ENCODE measurements at places on chromosomes 7 and 10. TPM values are rescaled to one million over a fixed set of nuclear protein-coding genes. Genes with fewer than 3 reads are reported as not detected.

DNA sequence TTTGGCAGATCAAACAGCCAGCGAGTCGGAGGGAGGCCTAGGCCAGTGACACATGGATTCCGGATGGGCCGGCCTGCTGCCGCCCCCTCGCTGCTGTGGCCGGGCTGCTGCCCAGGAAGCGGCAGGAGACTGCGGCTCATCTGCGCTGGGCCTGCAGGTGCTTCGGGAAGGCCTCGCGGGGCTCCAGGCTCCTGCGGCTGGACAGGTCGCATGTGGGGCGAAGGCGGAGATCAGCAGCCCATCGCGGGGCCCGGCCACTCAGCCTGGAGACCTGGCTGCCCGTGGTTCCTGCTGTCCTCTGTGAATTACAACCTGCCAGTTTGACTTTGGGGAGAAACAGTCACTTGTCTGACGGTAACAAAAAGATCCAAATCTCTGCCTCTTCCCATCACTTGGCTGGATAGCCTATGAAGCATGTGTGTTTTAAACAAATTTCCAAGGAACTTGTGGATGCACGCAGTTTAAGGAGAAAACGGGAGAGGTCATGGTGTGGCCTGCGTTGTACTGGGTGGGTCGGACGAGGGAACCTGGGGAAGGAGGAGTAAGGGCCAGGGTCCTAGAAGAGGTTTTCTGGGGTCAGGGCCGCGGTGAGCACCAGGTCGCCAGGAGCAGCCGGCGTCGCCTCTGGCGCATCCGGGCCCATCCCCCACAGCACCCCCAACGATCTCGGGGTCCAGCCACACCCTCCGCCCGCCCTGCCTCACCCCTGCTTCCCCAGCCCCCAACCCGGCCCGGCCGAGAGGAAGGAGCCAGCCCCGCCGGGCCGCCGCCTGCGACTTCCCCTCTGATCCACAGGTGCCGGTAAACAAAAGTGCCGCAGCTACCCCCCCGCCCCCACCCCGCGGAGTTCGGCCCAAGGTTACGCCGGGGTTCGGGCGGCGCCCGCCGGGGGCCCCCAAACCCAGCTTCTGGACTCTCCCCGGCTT lies 1.6 kb downstream of the SPOCK2 start:
- DNase-seq, result peak; percentile 63

DNA sequence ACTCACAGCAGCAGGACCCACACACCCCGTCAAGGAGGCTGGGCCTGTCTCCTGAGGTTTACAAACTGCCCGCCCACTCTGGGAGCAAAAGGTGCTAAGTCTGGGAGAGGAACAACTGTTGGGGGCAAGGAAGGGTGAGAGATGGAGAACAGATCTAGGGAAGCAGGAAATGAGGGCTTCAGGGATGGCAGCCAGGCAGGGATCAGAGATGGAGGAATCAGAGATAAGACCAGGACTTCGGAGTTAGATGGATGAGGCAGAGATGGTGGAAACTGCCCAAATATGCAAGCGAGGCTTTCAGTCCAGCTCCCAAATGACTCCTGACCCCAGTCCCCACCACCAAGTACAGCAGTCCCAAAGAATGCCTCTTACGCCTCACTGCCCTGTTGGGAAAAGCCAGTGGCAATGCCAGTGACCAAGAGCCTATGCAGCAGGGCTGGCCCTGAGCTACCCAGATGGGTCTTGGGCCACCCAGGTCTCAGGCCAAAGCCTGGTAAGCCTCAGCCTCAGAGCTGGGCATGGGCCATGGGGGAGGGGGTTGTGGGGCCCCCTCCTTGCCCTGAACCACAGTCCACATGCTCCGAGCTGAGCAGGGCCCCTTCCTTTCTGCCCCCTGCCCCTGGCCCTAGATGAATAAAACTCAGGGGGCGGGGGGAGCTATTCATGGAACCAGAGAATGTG lies 39.5 kb upstream of the SLF2 start:
- no peak for DNase-seq

GRCh38 chr7:141991140-141991539 lies 4.5 kb upstream of the MGAM start:
- no peak for DNase-seq

GRCh38 chr7:80225361-80225760 lies 90.7 kb downstream of the GNAI1 start:
- no peak for DNase-seq

DNA sequence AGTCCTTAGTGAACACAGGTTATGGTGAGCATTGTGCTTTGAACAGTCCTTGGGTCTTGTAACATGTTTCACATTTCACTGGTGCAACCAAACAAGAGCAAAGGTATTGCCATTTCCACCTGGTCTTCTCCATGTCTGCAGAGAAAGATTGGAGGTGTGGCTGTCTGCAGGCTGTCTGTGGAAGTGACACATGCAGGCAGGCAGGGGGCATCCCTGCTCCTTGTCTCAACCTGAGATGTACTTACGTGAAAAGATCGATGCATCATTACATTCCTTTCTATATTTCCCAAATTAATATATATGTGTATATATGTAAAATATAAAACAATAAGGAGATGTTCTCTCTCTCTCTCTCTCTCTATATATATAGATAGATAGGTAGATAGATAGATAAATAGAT lies 54.3 kb downstream of the LRRC18 start:
- DNase-seq, result peak; percentile 19

GRCh38 chr7:64873517-64873916 lies 29.6 kb upstream of the ZNF273 start:
- DNase-seq, result no peak

GRCh38 chr10:117762819-117763172 lies 220.2 kb downstream of the EMX2 start:
- DNase-seq, result no peak

DNA sequence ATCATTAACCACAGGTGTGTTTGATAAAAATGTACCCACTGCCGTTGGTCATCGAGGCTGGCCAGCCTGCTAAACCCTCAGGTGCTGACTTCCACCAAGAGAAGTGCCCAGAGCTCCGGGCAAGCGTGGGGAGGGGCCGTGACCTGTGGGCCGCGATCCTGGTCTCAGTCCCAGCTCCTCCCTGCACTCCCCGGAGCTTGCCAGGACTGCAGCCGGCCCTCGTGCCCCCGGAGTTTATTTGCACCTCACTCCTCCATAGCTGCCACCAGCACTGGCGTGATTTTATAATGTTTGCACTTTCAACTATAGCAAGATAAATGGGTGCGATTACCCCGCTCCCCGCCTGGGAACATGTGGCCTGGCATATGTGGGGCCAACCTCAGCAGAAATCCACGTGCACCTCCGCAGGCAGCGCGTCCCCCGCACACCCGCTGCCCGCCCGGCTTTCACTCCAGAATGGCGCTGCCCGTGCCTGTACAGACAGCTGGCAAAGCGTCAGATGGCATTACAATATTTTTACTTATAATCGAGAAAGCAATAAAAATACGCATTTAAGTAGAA lies 30.8 kb downstream of the UNCX start:
- no peak for DNase-seq

DNA sequence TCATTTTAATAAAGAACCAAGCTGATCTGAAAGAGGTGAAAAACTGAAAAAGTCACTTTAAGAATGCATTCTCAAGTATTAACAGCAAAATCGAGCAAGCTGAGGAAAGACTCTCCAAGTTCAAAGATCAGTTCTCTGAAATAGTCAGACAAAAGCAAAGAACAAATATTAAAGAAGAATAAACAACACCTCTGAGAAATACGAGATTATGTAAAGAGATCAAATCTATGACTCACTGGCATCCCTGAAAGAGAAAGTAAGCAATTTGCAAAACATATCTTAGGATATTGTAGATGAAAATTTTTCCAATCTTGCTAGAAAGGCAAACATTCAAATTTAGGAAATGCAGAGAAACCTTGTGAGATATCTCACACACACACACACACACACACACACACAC lies 138.4 kb upstream of the HGF start:
- no peak for DNase-seq

GRCh38 chr10:86715836-86716235 lies 40.6 kb upstream of the BMPR1A start:
- no peak for DNase-seq

- no peak for DNase-seq
Measured at GRCh38 chr10:28892818-28893547, 215.7 kb downstream of the BAMBI start.

- no peak for DNase-seq
Measured at GRCh38 chr10:43069211-43069515, 7.7 kb upstream of the RET start.

DNA sequence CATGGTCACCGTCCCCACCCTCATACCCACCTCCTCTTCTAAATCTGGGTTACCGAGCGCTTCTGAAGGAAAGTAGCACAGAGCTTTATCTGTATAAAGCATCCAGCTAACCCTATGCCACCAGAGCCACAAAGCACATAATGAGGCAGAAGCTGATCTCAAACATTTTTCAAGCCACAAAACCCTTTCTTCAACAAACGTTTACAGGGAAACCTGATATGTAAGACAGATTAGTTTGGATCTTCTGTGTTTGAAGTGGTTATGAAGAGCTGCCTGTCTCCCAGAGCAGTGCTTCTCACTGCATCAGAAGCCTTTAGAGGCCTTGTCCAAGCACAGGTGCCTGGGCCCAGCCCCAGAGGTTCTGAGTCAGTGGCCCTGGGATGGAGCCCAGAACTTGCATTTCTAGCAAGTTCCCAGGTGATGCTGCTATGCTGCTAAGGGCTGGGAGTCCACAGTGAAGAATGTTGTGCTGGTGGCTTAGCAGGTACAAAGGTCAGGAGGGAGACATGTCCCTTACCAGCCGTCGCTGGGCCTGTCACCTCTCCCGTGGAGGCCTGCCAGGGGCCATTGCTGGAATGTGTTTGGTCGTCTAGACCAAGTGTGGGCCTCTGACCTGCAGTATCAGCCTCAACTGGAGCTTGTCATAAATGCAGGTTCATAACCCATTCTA lies 90.4 kb downstream of the TAF3 start:
- DNase-seq, result no peak

- DNase-seq, result no peak
Measured at GRCh38 chr10:101932183-101932582, 88.6 kb upstream of the KCNIP2 start.

- no peak for DNase-seq
Measured at GRCh38 chr10:118943253-118943652, 86.3 kb upstream of the NANOS1 start.

GRCh38 chr7:78253850-78254725 lies 455.5 kb downstream of the PHTF2 start:
- peak; percentile 22 for DNase-seq

- DNase-seq, result no peak
Measured at GRCh38 chr10:90041585-90041984, 340.2 kb downstream of the KIF20B start.

- no peak for DNase-seq
Measured at GRCh38 chr7:26550492-26550891, 258.8 kb downstream of the SNX10 start.

GRCh38 chr7:149217570-149217969 lies 21.9 kb upstream of the ZNF212 start:
- DNase-seq, result no peak

DNA sequence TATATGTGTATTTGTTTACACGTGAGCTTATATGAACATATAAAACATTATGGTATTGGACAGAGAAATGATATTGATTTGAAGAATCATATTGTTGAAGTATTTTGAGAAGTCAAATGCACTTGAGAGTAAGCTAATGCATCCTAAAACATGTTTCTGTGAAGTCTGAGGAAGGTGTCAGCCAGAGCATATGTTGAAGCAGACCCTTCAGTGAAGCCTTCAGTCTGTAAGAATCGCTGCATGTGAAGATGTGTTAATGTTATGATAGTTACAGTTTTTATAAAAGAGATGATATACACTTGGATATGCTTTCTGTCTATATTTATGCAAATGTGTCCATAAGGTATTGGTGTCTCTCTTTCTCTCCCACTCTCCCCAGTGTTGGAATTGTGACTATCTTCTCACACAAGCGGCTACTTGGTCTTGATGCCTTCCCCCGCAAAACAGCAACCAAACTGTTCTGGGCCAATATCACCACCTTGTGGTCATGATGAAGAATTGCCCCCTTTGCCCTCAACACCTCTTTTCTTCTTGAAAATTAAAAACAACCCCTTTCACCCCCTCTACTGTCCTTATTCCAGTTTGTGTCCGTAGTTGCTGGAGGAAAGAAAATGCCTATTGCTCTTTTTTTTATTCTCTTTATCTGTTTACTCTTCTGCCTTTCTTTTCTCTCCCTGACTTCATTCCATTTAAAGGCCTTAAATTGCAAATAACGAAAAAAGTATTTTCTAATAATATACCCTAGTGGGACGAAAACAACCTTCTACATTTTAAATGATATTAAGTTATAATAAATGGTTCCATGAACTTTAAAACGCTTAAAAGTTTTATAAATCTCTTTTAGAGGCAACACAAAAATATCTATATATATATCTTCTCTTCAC lies 64.9 kb downstream of the IKZF1 start:
- peak; percentile 83 for DNase-seq

- DNase-seq, result no peak
Measured at GRCh38 chr7:29882481-29882880, 76.2 kb downstream of the WIPF3 start.

DNA sequence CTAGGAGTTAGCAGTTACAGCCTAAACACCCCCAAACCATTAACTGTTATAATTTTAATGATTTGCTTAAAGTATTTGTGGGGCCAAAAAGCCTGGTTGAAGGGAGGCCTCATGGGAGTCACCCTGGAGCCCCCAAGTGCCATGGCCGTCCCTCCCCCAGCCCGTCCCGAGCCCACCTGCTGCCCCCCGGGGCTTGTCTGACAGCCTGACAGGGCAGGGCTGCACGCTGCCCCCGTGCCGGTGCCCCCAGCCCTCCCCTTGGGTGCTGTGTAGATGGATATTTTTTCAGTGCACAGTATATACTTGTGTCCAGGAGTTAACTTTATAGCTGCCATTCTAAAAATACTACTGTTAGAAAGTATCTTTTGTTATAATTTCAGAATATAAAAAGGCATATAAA lies 108.4 kb downstream of the CYTH3 start:
- no peak for DNase-seq

- DNase-seq, result no peak
Measured at GRCh38 chr7:112023282-112023681, 182.9 kb downstream of the DOCK4 start.

The SPDYE5 gene
- not detected for total RNA-seq

The SEMA3E gene
- total RNA-seq, result not detected

The PCDH15 gene
- total RNA-seq, result not detected

The OR6B1 gene
- total RNA-seq, result not detected

The TRUB1 gene
- 21.5 TPM for total RNA-seq

The SLC18A3 gene
- total RNA-seq, result not detected

The GBX1 gene
- total RNA-seq, result not detected

The FGFR2 gene
- not detected for total RNA-seq

The BCAP29 gene
- total RNA-seq, result 26.3 TPM

The WNT2 gene
- not detected for total RNA-seq

The PRKG1 gene
- total RNA-seq, result not detected

The SEC31B gene
- 26.0 TPM for total RNA-seq

The C7orf57 gene
- total RNA-seq, result 0.29 TPM

The SAMD9L gene
- total RNA-seq, result 5.4 TPM

The ITGA8 gene
- total RNA-seq, result not detected
